ENCODE measurements at places on chromosomes 5 and 9.

DNA sequence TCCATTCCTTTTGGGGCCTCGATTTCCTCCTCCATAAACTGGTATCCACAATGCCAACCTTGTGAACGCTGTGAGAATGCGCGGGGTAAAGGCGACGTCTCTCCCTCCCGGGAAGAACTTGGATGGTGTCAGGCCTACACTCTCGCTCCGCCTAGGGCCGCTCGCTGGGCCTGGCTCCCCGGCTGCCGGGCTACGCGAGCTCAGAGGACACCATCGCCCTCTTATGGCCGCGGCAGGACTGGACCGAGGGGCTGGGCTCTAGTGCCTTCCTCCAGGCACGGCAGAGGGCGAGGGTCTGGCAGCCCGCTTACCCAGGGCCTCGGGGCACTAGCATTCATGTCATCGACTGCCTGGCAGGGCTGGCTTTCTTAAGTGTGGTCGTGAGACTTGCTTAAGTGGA is 1.3 kb upstream of the EXOSC2 start:
- DNase-seq: no peak

DNA sequence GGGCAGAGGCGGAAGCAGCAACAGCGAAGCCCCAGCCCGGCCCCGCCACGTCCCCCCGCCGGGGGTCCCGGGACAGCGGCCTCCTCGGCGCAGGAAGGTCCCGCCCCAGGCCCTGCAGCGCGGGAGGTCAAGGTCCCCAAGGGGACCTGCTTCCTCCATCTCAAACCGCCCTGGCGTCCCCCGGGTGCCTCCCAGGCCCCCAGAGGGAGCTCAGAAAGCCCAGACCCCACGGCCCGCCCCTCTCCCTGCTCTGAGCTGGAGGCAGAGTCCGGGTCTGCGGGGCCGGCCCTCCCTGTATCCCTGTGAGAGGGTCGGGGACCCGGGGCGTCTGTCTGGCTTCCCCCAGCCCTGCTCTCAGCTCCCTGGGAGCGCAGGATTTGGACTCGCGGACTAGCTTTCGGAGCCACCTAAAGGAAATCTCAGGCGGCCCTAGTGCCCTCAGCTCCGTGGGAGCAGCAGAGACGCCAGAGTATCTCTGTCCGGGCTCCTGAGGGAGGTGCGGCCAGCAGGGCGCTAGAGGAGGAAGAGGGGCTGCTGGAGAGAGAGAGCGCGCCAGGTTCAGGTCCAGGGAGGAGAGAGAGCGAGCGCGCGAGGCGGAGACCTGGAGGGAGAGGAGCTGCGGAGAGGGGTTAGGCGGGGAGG is 30.7 kb downstream of the EXOC3 start:
- DNase-seq: peak; percentile 48

DNA sequence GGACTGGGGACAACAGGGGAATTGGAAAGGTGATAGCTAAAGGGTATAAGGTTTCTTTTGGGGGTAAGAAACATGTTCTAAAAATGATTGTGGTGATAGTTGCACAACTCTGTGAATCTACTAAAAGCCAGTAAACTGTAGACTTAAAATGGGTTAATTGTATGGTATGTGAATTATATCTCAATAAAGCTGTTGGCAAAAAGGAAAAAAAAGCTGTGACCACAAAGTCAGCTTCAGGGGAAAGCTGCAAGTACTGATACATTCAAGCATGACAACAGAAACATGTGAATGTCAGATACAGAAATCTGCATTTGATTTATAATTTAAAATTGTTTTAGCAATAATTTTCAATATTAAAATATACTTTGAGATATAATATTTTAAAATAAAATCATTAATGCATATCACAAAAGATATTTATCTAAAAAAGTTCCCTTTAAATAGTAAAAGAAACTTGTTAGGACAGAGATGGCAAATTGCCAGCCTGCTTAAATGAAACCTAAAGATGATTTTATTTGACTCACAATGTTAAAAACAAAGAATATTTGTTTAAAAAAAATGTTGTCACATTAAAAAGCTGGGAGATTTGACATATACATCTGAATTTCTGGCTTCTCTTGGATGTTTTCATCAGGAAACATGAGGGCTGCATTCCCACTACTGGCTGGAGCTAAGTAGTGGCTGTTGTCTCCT is 66.0 kb downstream of the TBCA start:
- no peak for DNase-seq

DNA sequence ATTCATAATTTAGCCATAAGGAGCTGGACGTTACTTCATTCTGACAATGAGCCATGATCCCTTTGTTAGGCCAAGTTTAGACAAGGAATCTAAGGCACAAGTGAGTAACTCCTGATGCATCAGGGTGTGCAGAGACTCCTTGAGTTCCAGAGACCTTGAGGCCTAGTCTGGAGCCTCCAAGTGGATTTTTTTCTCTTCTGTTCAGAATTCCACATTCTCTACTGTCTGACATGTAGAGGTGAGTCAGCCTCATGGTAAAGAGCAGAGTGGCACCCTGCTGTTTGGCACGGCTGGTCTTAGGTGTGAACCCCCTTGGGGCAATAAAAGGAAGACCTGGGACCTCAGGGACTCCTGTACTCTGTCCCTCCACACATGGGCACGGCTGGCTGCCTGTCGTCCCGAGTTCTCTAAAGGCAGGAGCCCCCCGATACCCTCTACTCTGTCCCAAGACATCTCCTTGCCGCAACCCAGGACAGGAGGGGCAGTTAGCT is 22.0 kb upstream of the TGFBI start:
- DNase-seq: no peak

DNA sequence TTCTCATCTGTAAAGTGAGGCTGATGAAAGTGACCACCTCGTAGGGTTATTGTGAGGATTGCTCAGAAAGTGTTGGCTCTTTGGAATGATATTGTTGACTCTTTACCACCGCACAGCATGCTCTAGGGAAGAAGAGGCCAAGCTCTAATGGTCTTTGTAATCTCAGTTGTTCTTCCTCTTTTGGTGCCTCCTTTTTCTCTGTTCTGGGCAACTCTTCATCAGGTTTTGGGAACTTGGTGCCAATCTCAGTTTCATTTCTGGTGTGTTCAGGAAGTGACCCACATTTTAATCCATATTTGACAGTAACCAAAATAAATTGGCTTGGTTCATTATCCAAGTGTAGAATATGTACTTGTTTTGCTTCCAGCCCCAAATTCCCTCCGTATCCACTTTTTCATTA is 25.1 kb downstream of the ARHGAP26 start:
- peak; percentile 68 for DNase-seq

GRCh38 chr5:10479154-10479721 is 37.6 kb downstream of the ROPN1L start:
- no peak for DNase-seq

- no peak for DNase-seq
These were observed 681.5 kb upstream of the ACO1 start for GRCh38 chr9:31702957-31703356.

GRCh38 chr9:13690595-13690994 is 411.1 kb upstream of the MPDZ start:
- DNase-seq: no peak

GRCh38 chr9:135592331-135592590 is 30.7 kb downstream of the PAEP start:
- DNase-seq: no peak

DNA sequence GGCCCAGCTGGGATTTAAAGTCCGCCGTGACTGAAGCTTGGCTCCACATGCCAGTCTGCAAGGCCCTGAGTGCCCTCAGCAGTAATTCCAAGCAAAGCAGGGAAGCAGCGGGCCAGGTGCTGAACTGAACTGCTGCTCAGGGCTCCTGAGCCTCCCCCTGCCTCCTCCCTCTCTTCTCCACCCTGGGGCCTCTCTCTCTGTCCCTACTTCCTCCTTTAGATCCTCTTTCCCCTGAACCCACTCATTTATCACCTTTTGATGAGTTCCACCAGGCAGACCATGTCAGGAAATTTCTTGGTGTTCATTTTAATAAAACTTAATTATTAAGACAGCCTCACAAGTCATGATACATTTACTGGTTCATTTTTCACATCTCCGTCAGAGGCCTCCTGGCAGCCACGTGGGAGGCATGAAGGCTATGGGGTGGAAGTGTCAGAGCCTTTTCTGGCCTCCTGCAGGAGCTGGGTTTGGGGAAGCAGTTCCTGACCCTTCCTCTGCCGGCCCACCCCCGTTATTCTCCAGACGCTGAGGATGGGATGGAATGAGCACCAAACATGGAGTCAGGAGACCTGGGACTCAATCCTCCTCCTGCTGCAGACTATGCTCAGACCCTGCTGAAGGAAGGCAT is 32.2 kb upstream of the KCNIP1 start:
- DNase-seq: peak; percentile 42

DNA sequence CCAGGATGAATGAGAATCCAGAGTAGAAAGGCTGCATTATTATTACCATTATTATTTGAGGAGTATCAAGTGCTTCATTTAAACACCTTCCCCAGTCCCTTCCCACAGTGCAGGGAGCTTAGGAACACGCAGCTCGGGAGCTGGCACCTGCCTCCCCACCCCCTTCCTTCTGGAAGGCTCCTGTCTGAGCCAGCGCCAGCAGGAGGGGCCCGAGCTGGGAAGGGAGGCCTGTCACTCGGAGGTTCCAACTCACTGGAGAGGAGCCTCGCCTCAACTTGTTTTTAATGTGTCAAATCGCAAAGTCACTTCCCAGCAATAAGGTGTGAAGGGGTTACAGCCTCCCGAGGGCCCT is 156.4 kb upstream of the IRX4 start:
- no peak for DNase-seq

DNA sequence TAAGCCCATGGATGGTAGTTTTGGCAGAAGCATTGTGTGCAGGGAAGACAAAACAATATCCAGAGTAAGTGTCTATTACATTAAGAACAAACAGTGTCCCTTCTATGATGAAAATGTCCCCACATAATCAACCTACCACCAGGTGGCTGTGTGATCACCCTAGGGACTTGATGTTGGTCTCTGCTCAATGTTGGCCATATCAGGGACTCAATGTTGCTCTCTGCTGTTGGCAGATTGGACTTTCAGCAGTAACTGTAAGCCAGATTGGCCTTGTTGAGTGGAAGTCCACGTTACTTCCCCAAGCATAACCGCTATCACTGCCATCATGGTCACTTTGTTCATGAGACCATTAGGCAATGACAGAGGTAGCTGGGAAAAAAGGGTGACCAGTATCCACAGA is 52.8 kb upstream of the PRSS3 start:
- DNase-seq: no peak

GRCh38 chr5:150105928-150106615 is 19.7 kb upstream of the CSF1R start:
- peak; percentile 90 for DNase-seq

GRCh38 chr5:145887976-145888574 is 15.3 kb upstream of the GRXCR2 start:
- peak; percentile 44 for DNase-seq

DNA sequence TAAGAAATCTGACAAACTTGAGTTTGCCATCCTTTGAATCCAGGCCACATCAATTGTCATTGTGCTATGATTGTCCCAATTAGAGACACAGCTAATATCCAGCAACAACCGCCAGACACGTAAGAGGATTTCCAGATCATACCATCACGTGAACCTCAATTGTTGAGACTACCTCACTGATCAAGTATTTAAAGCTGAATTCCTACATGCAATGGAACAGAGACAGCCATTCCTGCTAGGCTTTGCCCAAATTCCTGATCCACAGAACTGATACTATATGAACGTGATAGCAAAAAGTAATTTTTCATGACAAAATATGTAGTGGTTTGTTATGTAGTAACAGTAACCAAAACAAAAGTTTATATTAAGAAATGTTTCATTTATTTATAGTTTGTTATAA is 657.7 kb downstream of the PRR16 start:
- no peak for DNase-seq

DNA sequence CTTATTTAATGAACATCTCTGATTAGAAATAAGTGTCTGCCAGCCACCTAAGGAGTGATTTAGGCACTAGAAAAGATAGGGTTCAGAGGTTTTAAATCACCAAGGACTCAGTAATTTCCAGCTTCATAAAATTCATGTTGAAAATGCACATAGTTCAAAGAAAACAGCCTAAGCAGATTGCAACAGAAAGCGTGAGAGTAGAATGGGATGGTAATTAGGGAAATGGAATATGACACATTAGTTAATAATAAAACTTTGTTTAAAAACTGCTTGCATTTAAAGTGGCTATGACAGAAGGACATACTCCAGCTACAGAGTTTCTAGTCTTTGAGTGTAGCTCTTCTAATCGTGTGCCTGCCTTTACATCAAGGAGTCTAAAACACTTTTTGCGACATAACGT is 490.8 kb downstream of the TLE4 start:
- no peak for DNase-seq

DNA sequence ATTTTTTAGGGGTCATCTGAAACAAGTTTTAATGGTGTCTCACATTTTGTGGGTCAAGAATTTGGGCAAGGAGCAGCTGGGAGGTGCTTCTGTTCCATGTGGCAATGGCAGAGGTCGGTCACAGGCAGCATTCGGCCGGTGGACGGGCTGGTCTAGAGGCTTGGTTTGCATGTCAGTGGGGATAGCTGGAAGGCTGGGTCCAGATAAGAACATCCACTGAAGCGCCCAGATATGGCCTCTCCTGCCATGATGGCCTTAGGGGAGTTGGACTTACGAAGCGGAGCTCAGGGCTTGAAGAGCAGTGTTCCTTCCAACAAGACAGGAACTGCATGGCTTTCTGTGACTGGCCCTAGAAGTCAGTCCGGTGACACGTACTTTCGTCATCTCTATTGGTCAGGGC is 30.3 kb downstream of the LHFPL2 start:
- no peak for DNase-seq

DNA sequence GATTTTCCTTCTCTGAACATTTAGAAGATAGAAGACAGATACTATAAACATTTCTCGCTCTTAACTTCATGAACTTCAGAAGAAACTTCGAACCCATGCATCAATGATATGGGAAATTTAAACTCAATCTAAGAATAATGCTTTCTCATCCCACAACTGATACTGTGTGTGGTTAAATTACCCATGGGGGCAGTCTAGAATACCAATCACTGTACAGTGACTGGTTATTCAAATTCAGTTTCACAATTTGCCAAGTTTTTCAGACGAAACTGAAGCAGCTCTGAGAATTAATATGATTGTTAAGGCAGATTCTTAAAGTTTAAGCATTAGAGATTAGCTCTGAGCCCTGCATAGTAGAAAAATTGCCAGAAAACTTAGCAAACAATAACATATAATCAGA is 431.0 kb downstream of the SH3GL2 start:
- DNase-seq: no peak

GRCh38 chr5:68749631-68750030 is 344.2 kb upstream of the SLC30A5 start:
- no peak for DNase-seq

GRCh38 chr5:134798468-134798867 is 39.9 kb downstream of the DDX46 start:
- no peak for DNase-seq

- DNase-seq: no peak
These were observed 338.9 kb downstream of the EFNA5 start for GRCh38 chr5:107331882-107332281.

DNA sequence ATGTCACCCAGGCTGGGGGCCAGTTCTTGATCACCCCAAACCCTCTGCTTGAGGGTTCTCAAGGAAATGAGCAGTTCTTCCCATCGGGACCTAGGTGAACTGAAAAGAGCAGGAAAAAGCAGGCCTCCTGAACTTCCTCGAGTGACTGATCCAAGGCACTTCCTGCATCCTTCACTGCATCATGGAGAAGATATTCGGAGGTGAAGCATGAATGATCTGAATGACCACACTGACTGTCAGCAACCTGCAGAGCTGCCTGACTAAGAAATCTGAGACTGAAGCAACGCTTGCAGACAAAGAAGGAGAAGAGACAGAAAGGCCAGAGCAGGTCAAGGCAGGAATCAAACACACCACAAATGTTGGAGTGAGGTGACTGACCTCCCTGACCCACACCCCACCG is 420.2 kb downstream of the AGTPBP1 start:
- no peak for DNase-seq

GRCh38 chr5:135966165-135966564 is 11.4 kb upstream of the LECT2 start:
- DNase-seq: no peak
